Renal pelvis (tissue), 12 donors: ENCODE measurements at places on chromosomes 1 and 21. TPM values are rescaled to one million over a fixed set of nuclear protein-coding genes. Genes with fewer than 3 reads are reported as not detected.

DNA sequence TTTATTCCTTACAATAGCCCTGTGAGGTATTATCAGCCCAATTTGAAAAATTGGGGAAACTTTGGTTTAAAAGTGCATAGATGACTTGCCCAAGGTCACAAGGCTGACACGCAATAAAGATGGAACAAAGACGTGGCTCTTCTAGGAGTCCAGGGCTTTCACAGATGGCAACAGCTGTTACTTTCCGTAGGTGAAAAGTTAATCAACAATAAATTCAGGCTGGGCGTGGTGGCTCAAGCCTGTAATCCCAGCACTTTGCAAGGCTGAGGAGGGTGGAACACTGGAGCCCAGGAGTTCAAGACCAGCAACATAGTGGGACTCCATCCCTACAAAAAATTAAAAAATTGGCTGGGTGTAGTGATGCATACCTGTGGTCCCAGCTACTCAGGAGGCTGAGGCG is 87.8 kb upstream of the ATF3 start:
- DNase-seq, result no peak

- no peak for DNase-seq
Measured at GRCh38 chr1:156760092-156760795, 7.1 kb upstream of the PRCC start.

The PDZK1IP1 gene
- polyA plus RNA-seq, result 53.1 TPM

The SH2D2A gene
- polyA plus RNA-seq, result 0.65 TPM

DNA sequence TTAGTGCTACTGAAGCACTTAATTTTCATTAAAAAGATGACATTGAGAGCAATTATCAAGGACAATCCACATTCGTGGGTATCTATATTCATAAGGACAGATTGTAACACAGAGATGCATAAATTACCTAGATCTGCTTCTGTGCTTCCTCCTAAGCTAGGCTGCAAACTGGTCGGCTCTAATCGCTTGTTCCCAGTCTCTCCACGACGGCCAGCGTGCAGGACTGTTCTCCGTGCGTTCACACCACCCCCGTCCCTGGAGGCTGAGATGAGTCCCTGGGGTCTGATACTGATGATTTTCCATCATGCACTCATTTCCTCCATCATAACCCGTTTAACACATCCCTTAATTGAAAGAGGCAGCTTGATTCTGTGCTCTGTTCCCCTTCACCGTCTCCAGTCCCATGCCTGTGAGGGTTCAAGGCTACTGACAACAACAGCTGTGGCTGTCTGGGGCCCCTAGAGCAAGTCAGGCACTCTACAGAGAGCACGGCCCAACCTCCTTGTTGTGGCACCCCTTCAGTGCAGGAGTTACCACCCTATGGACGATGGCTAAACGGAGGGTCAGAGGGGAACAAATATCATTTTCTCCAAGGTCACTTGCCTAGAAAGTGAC is 469.6 kb downstream of the NPHP4 start:
- DNase-seq, result no peak

DNA sequence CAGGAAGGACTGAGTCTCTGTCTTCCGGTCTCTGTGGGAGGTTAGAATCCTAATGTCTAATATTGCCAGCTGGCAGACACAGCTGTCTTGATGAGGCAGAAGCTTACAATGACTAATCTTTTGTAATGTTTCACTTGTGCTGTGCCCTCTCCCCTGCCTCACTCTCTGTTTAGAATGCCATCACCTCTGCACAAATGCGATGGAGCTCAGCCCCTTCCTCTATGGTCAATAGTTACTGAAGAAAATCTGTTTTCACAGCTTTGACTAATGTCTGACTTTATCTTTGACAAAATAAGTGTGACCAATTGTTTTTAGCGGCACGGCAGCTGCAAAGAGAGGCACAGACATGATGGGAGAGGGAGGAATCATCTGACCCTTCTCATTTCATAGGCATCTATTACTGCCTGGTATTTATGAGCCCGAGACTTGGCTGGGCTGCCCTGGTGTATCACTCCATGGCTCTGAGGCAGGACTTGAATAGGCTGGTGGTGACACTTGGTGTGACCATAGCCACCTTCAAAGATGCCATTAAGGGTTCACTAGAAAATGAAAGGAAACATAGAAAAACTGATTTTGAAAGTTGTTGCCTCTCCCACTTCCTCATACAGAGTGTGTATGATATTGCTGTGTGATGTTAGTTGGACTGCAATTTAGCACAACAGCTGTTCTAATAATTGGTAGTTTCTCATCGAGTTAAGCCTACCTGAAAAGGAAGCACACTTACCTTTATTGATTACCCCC is 163.2 kb upstream of the NBPF11 start:
- no peak for DNase-seq

The OR2T10 gene
- polyA plus RNA-seq, result 0.36 TPM

GRCh38 chr1:19799230-19800075 is at the start of gene TMCO4:
TSS of gene TMCO4 (minus strand) at chr1:19799916. CDS start at chr1:19780758, 19,158 bp downstream.
- no peak for DNase-seq

The CHI3L1 gene
- 13.6 TPM for polyA plus RNA-seq

The TMEM200B gene
- 15.8 TPM for polyA plus RNA-seq

GRCh38 chr1:51172811-51173210 is 63.3 kb upstream of the RNF11 start:
- DNase-seq, result no peak

The KCNQ4 gene
- 2.1 TPM for polyA plus RNA-seq
